ENCODE measurements at places on chromosomes 7 and 10. TPM values are rescaled to one million over a fixed set of nuclear protein-coding genes. Genes with fewer than 3 reads are reported as not detected.

Gene PKD2L1
- total RNA-seq = not detected

Gene PIP
- not detected for total RNA-seq

Gene CYP26A1
- not detected for total RNA-seq

Gene NEBL
- total RNA-seq = 4.6 TPM

Gene CLRN3
- total RNA-seq = not detected

Gene ZSCAN25
- total RNA-seq = 11.0 TPM

Gene TRIM8
- total RNA-seq = 182 TPM

Gene LIPK
- total RNA-seq = not detected

Gene ETV1
- total RNA-seq = 5.1 TPM

Gene NPFFR1
- total RNA-seq = 0.14 TPM

Gene STOX1
- total RNA-seq = 1.2 TPM

Gene SGCE
- total RNA-seq = 44.6 TPM

Gene CALHM1
- not detected for total RNA-seq

Gene TMEM176A
- total RNA-seq = not detected

Gene ZNF212
- total RNA-seq = 4.7 TPM

Gene LIPM
- not detected for total RNA-seq

Gene TFAM
- 44.9 TPM for total RNA-seq

Gene NIPSNAP2
- total RNA-seq = 98.4 TPM

Gene ELFN1
- 0.23 TPM for total RNA-seq

Gene SYT15
- total RNA-seq = 0.14 TPM

Data from epithelial cell of proximal tubule (primary cell).